Stimulated activated naive CD4-positive, alpha-beta T cell (primary cell): ENCODE measurements at places on chromosomes 16 and 17.

- no peak for DNase-seq
Measured at GRCh38 chr16:50263060-50263909, 3.1 kb upstream of the ADCY7 start.

DNA sequence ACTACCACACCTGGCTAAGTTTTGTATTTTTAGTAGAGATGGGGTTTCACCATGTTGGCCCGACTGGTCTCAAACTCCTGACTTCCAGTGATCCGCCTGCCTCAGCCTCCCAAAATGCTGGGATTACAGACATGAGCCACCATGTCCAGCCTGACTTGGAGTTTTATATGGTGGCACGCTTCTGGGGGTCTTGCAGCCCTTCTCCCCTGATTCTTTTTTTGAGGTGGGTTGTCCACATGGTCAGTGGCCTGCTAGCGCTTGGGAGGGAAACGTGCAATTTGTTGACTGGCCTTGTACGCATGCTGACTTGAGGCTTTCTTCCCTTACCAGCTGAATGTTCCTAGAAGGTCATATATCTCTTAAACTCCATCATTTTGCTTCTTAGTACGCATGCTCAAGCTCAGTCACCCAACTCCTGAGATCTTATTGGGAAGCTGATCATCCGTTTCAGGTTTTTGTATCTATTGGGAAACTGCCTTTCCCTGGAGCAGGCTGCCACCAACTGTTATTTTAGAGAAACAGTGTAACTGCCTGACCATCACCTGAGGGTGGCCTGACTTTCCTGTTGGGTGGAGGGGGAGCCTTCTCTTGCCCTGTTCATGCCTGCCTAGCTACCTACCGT, 13.7 kb upstream of the LDHD start:
- no peak for DNase-seq

DNA sequence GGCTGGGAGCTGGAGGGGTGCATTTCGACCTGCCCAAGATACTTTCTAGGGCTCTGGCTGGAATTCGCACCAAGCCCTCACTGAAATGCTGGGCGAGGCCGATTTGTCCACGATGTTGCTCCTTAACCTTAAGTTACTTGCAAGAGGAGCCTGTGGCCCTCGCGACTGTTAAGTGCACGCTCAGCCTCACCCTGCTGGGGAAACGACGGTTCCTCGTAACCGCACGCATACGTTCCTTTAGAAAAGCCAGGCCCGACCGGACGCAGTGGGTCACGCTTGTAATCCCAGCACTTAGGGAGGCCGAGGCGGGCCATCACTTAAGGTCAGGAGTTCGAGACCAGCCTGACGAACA, 607 bp upstream of the NCOR1 start:
- peak; percentile 24 for DNase-seq

DNA sequence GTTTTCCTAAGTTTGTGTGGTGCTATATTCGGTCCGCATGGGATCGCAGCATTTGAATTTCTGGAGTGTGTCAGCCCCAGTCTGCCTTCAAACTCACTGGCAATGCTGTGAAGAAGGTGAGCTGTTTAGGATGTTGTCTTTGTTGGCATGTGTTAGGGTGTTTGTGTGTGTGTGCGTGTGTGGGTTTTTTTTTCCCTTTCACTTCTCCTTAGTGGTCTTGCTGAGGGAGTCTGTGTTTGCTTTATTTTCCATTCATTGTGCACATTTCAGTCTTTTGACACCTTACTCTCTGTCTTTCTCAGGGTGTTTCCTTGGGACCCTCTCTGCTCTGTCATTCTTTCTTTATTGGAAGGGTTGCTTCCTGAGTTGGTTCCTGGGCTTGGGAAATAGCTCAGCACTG, 27.7 kb upstream of the RBFOX1 start:
- no peak for DNase-seq

DNA sequence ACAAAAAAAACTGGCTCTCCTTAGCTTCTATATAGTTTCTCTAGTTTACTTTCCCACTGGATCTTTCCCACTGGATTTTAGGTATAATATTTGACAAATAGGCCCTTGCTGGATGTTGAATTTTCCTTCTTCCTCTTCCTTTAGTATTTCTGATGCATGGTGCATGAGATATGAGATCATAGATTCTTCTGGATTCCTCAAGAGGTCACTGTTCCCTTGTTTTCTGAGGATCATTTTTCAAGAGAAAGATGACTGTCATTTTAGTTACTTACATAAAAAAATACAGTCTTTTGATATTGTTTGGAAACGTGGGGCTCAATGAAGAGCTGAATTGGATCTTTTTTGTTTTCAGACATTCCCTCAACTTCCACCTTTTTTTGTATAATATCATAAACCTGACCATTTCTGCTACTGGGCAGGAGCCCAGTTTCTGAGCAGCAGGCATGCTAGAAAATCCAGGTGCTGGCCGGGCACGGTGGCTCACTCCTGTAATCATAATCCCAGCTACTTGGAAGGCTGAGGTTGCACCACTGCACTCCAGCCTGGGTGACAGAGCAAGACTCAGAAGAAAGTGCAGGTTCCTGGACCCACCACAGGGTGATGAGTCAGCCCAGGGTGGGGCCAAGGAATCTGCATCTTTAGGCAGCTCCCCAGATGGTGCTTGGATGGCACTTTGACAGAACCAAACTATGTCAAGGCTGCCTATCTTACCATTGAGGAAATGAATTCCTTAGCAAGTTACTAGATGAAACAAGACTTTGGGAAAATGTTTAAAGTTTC, 70.3 kb downstream of the SDR42E1 start:
- DNase-seq = no peak

DNA sequence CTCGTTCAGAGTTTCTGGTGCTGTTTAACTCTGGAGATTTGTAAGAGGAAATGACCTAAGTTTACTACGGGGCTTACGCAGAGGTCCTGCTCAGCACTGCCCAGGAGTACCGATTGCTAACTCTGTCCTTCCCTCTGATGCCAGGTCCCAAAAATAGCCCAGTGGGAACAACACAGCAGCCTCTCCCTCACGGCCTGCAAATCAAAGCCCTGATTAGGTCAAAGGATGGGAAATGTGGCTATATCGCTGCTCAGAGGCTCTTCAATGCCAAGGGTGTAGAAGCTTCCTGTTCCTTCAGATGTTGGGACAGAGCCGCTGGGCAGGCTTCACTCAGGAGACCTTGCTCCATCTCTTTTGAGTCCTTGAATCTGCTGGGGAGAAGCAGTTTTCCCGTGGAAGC, 174.2 kb upstream of the KCNJ16 start:
- DNase-seq = no peak

- DNase-seq = no peak
Measured at GRCh38 chr16:17177242-17177958, 293.4 kb downstream of the XYLT1 start.
